ENCODE measurements at places on chromosomes 1 and 21. TPM values are rescaled to one million over a fixed set of nuclear protein-coding genes. Genes with fewer than 3 reads are reported as not detected.

Gene PTPRF
- 34.4 TPM for total RNA-seq

Gene HSD17B7
- total RNA-seq: 31.2 TPM

Gene ANKRD45
- 0.14 TPM for total RNA-seq

Gene DCDC2B
- total RNA-seq: under 0.01 TPM

Gene NECTIN4
- 0.37 TPM for total RNA-seq

Measured in smooth muscle cell of bladder (primary cell).